NCI-H1092 treated with DMSO at 0.1 percent for 48 hours (cell line): ENCODE measurements at places on chromosomes 12 and 14.

DNA sequence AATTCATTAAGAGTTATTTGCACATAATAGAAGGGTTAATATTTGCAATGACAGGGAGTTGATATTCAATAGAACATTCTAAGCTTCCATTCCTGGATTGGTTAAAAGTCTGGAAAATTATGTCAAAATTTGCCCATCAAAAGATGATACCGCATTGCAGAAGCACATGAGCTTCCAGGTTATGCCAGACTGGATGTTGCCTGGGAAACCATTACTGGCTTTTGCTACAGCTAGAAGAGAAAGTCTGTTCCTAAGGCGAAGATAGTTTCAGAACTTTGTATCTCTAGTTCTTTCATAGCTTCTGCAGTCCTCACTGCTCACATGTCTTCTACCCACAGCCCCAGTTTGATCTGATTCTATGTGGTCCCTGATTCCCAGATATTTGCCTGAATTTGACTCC lies 122.4 kb upstream of the AMIGO2 start:
- DNase-seq = no peak

GRCh38 chr14:76940021-76940760 lies 88.3 kb downstream of the IRF2BPL start:
- no peak for DNase-seq

DNA sequence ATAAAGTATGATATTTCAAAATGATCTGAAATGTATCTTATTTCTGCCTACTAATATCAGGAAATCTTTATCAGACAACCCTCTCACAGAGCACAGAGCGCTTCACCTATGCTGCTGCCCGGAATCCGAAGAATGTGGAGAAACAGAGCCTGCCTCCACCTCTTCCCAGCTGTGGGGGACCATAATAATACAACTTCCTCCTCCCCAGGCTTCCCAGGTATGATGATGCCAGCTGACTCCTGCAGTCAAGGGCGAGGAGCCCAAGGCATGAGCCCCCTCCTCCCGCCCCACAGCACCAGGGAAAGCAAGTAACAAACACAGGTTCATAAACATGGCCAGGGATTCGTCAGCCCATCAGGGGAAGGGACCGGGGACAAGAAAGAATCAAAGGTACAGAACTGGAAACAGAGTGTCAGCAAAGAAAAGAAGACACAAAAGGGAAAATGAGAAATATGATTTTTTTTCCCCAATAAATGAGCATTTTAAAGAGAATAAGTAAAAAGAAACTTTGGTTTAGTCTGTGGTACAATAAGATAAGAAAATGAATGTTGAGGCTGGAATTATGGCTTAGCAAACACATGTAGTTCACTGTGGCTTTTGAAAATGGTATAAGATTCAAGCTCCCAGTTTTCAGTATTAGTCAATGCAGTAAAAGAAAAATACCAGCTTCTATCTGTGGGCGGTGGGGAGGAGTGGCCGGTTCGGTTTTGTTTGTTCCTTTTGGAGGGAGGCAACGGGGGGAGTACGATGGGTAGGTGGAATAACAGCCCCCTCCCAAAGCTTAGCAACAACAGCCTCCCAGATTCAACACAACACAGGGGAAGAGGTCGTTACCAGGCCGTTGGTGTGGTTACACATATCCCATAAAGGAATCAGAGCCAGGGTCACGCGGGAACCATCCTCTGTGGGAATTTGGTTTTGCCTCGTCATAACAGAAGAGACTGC lies 68.3 kb downstream of the SETD3 start:
- DNase-seq = no peak

DNA sequence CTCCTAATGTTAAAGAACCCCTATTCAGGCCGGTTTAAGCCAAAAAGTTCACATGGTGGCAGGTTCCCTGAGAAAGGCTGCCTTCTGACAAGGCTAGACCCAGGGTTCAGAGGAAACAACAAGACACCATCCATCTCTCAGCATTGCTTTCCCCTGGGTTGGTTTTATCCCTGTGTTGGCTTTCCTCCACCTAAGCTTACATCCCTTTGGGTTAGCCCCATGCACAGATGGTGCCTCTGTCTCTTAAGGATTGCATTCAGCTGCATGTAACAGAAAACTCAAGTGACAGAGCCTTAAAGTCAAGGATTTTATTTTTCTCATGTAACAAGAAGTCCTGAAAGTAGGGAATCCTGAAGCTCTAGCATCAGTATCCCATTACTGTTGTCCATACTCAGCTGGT lies 42.8 kb upstream of the RIN3 start:
- DNase-seq = no peak

DNA sequence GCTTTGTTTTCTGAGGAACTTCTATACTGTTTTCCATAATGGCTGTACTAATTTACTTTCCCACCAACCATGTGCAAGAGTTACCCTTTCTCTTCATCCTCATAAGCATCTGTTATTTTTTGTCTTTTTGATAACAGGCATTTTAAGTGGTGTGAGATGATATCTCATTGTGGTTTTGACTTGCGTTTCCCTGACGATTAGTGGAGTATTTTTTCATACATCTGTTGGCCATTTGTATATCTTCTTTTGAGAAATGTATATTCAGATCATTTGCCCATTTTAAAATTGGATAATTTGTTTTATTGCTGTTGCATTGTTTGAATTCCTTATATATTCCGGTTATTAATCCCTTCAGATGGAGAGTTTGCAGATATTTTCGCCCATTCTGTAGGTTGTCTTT lies 10.2 kb upstream of the HMGA2 start:
- DNase-seq = no peak

- DNase-seq = no peak
Measured at GRCh38 chr12:27207615-27208413, 36.3 kb upstream of the STK38L start.

DNA sequence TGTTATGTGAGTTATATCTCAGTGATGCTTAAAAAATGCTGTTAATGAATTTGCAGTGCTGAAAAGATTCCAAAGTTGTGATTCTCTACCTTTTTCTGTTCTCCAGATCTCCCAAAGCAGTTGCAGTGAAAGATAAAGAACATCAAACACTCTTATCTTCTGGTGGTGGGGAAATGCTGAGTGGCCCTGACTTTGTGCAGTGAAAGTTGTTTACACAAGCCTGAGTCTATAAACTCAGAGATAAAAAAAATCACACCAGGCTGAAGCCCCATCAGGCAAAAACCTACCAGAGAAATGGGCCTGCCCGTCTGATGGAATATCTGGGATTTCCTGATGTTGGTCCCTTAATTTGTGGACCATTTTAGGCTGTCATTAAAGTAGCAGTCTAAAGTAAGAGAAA lies 46.1 kb downstream of the RASSF3 start:
- DNase-seq = no peak

GRCh38 chr12:88691811-88692210 lies 111.5 kb upstream of the KITLG start:
- no peak for DNase-seq

DNA sequence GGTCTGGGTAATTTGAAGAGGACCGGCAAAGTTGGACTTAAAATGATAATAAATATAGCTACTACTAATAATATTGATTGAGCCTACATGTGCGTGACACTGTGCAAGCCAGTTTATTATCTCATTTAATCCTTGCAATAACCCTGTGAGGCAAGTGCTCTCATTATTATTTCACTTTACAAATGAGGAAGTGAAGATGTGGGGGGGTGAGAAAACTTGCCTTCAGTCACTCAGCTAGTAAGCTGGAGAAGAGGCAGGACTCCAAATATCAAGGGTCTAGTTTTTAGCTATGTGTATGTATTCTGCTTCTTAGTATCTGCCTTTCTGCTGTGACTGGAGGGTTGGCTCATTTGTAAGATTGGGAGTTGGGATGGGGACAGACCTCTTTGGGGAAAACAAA lies 39.2 kb downstream of the NPAS3 start:
- DNase-seq = no peak

- DNase-seq = no peak
Measured at GRCh38 chr14:95021588-95021987, 135.7 kb downstream of the DICER1 start.
